ENCODE measurements at places on chromosomes 2 and 18. TPM values are rescaled to one million over a fixed set of nuclear protein-coding genes. Genes with fewer than 3 reads are reported as not detected.
A peak's percentile ranks its signal among the peaks of the same experiment; 100 is the strongest.

- DNase-seq: no peak
Observed at GRCh38 chr2:139825726-139826125, 1045.5 kb upstream of the NXPH2 start.

GKN1 gene
- not detected for total RNA-seq

TMEM247 gene
- total RNA-seq: not detected

DNA sequence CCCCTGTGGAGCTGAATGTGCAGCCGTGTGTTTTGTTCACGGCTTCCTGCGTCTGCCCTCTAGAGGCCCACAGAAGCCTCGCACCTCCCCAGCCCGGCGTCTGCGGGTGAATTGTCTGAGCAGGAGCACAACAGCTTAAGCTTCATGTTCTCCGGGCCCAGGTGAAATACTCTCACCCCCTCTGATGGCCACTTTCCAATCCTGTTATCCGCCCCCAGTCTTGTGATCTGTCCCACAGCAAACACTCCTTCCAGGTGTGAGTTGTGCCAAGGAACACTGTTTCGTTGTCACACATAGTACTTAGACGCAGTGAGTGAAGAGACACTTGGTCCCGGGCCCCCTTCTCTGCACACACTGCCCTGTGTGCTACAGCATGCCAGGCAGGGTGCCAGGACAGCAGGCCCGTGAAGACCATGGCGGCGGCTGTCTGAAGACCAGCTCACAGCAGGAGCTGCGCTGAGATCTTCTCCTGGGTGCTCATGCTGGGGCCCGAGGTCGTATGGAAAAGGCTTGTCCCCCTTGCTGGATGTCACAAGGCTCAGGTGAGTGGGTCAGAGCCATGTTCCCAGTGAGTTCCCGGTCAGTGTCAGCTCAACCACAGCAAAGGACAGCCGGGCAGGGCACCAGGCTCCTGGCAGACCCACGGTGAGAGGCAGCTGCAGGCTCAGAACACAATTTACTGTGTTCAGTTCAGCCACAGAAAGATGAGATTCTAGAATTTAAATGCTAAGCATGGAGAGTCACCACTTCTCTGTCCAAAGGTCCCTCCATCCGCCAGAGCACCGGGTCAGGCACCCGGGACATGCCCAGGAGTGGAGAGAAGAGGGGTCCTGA lies 6.8 kb upstream of the PXDN start:
- peak; percentile 80 for DNase-seq

ASB18 gene
- not detected for total RNA-seq

DNA sequence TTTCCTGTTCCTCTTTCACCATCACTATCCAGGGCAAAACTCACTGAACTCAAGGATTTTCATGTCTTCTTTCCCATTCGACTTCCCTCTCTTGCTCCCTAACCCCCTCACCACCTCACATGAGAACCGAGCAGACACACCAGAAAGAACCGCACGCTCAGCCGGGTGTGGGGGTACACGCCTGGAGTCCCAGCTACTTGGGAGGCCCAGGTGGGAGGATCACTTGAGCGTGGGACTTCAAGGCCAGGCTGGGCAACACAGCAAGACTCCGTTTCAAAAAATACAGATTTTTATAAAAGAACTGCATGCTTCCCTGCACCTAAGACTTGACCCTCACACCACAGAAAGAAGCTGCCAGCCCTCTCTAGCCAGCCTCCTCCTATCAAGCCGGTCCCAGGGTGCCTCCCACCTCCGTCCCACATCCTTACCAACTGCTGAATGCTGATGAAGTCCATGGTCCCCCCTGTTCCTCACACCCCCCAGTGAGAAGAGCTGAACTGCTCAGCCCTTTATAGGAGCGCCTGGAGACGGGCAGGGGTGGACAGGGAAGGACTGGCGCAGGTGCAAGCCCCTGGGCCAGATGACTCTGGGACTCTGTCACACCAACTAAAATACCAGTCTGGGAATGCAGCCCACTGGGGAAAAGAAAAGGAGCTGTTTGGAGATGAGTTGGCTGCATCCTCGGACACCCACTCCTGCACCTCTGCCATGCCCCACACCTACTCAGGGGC lies at the start of gene ANKRD23:
Gene ANKRD23 (minus strand): TSS at position 484 of the 731 bp plus-strand sequence. CDS start 29 bp downstream, at position 455.
- no peak for DNase-seq

CMPK2 gene
- total RNA-seq: 134 TPM

GRCh38 chr18:37435150-37435867 lies 130.3 kb downstream of the CELF4 start:
- DNase-seq: peak; percentile 50

- no peak for DNase-seq
Observed at GRCh38 chr18:65057439-65058083, 693.3 kb upstream of the CDH7 start.

DNA sequence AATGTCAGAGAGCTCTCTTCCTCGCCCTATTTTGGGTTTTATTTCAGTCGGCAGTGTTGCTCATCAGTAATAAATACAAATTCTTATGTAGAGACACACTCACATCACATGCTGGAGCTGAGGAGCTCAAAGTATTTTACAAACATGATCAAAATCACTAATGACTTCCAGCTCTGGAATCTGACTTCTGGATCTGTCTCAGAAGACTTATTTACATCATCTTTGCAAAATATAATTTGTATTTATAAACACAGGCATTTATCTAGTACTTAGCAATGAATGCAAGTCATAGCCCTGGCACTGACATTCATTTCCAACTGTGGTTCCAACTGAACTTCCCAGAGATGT lies 327.1 kb downstream of the NCKAP5 start:
- peak; percentile 72 for DNase-seq

- DNase-seq: no peak
Observed at GRCh38 chr18:24846138-24846537, 385.7 kb downstream of the HRH4 start.

GRCh38 chr2:206920951-206921350 lies 18.4 kb upstream of the CPO start:
- DNase-seq: no peak

TUBA3E gene
- total RNA-seq: not detected

GRCh38 chr2:45390441-45390840 lies 220.6 kb downstream of the SRBD1 start:
- no peak for DNase-seq

- DNase-seq: peak; percentile 17
Observed at GRCh38 chr18:75211002-75211621, 515 bp downstream of the TSHZ1 start.

- DNase-seq: no peak
Observed at GRCh38 chr2:2056531-2056930, 274.5 kb downstream of the MYT1L start.

GRCh38 chr2:119888680-119889079 lies 124.2 kb upstream of the EPB41L5 start:
- peak; percentile 38 for DNase-seq

- DNase-seq: no peak
Observed at GRCh38 chr2:98730053-98730706, 752 bp downstream of the MGAT4A start.

TUBA3D gene
- not detected for total RNA-seq

PJVK gene
- total RNA-seq: not detected
